ENCODE measurements at places on chromosomes 4 and X. TPM values are rescaled to one million over a fixed set of nuclear protein-coding genes. Genes with fewer than 3 reads are reported as not detected.

DNA sequence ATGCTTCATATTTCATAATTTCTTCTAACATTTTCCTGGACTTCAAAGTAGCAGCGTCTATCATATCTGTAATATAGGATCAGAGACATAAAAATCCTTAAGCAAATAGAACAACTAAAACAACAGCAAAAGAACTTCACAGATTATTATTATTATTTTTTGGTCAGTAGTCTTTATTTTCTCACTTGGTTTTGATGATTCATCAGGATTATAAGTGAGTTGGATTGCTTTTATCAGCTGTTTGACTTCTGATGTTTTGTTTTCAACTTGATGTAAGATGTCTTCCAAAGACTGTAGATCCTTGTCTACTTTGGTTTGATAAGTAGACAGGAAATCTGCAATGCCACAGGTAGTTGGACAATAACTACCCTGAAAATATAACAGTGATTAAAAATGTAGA is 623 bp downstream of the FGG start:
- peaks cover 4% of the 10 kb centered on the region for H3K4me1 ChIP-seq
- peaks cover 8% of the 10 kb centered on the region for H3K27me3 ChIP-seq
- no peak overlapping the region for H3K27ac ChIP-seq
- no peak for DNase-seq

- no peaks in the 10 kb centered on the region for H3K27me3 ChIP-seq
- H3K27ac ChIP-seq, result no peak overlapping the region
- no peak for DNase-seq
- peaks cover 18% of the 10 kb centered on the region for H3K4me1 ChIP-seq
- peaks cover 13% of the 10 kb centered on the region for H3K36me3 ChIP-seq
- H3K4me3 ChIP-seq, result no peak overlapping the region
Measured at GRCh38 chrX:3141031-3141430, 99.8 kb downstream of the ARSF start.

GRCh38 chrX:56728752-56729151 is 291 bp upstream of the NBDY start:
- no peaks in the 10 kb centered on the region for H3K27me3 ChIP-seq
- peak overlapping the region; percentile 87 for H3K4me3 ChIP-seq
- peaks cover 28% of the 10 kb centered on the region for H3K4me1 ChIP-seq
- peaks cover 5% of the 10 kb centered on the region for H3K36me3 ChIP-seq
- peak; percentile 55 for DNase-seq

GRCh38 chrX:69117876-69118526 is 47.3 kb downstream of the PJA1 start:
- H3K4me3 ChIP-seq, result no peak overlapping the region
- H3K27ac ChIP-seq, result no peak overlapping the region
- peaks cover 7% of the 10 kb centered on the region for H3K4me1 ChIP-seq
- no peaks in the 10 kb centered on the region for H3K36me3 ChIP-seq
- DNase-seq, result no peak
- H3K27me3 ChIP-seq, result no peaks in the 10 kb centered on the region

DNA sequence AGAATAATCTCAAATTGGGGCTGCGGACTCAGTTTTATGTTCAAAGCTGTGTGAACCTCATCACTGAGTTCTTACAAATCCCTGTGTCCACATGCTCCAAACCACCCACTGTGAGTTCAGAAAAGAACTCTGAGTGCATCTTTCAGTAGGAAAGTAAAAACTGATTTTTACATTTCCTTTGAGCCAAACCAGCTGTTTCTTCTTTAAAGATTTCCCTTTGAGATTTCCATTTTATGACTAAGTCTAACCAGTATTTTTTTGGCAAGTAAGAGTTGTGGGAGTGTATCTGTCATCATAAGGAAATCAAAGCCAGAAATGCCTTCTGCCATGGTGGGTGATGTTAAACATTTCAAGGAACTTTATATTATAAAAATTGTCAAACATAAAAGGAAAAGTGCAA is 100.0 kb downstream of the TET2 start:
- H3K4me1 ChIP-seq, result peaks cover 2% of the 10 kb centered on the region
- H3K36me3 ChIP-seq, result peaks cover 44% of the 10 kb centered on the region
- DNase-seq, result no peak
- H3K27ac ChIP-seq, result no peak overlapping the region
- H3K27me3 ChIP-seq, result no peaks in the 10 kb centered on the region

PNPLA4 gene
- 12.7 TPM for total RNA-seq

MTNR1A gene
- not detected for total RNA-seq

CHIC2 gene
- 16.8 TPM for total RNA-seq

DCAF4L1 gene
- total RNA-seq, result 0.41 TPM

NONO gene
- 487 TPM for total RNA-seq

Data from activated CD8-positive, alpha-beta T cell treated with anti-CD3 and anti-CD28 coated beads for 36 hours (primary cell).